ENCODE measurements at places on chromosomes 6 and 20.
A peak's percentile ranks its signal among the peaks of the same experiment; 100 is the strongest.

DNA sequence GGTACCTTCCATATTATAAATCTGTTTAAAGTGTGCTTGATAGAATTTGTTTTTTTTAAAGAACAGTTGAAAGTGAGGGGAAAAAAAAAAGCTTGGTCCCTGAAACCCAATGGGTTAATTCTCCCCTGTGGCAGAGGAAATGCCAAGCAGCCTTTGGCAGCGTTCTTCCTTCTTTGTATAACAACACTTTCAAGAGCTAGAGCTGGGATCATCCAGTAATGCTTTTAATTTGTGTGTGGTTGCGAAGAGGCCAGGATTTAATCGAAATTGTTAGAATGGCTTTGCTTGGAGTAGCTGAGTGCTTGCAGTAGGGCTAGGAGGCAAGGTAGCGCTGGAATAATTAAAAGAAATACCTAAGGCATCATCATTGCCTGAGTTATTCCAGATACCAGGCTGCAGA, 692.0 kb downstream of the DHX35 start:
- DNase-seq: no peak

GRCh38 chr6:148493424-148493823, 150.8 kb downstream of the SASH1 start:
- DNase-seq: no peak

- DNase-seq: no peak
Observed at GRCh38 chr6:39835821-39836295, 43.7 kb downstream of the DAAM2 start.

DNA sequence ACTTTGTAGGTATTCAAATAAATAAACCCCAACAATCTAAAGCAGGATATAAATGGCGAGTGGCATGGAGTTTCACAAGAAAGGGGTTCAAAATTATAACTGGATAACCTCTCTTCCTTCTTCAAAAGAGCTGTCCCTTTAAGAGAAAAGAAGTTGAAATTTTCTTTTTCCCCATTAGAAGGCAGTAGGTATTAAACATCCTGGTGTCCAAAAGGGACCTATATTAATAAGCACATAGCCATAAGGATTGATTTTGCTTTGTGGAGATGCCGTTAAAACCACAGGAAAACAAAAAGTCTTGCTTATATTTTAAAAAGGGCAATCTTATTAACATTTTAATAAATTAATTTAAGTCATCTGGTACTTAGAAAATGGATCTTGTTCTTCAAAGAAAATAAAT, 76.5 kb downstream of the LYRM4 start:
- DNase-seq: no peak

- DNase-seq: no peak
Observed at GRCh38 chr6:87541744-87542143, 48.0 kb downstream of the RARS2 start.

GRCh38 chr6:43828711-43829110, 58.7 kb downstream of the VEGFA start:
- DNase-seq: peak; percentile 40

DNA sequence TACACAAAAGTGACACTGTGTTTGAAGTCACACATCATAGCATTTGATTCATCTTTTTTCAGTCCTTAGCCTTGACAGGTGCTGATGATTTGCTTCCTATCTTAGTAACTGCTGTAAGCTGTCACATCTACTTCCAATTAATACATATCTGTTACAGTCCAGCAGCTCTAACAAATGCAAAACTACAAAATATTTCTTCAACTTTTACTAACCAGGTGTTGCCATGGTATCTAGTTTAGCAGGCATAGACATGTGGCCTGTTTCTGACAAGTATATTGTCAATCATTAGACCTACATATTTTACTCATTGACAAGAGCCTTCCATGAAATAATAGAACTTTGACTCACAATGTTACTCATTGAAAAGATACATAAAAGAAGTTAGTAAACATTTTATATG, 1159.7 kb downstream of the GRIK2 start:
- DNase-seq: no peak

DNA sequence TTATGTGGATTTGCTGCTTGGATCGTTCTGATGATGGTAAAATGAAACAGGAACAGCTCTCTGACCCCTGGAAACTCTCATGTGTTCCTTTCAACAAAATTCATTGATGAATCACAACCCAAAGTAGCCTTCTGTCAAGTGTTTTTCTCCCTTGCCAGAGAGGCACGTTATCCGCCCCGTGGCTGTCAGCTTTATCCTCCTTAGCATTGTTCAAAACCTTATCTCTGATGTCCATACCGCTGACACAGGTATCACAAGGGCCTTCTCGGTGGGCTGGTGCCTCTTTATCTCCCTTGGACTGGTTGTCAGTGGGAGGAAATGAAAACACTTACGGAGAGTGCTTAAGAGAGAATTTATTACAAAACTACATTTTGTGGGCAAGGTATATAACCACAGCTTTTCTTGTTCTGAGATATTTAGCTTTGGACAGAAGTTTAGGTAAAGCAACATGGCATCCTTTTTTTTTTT, 84.9 kb downstream of the TIAM2 start:
- DNase-seq: peak; percentile 95

DNA sequence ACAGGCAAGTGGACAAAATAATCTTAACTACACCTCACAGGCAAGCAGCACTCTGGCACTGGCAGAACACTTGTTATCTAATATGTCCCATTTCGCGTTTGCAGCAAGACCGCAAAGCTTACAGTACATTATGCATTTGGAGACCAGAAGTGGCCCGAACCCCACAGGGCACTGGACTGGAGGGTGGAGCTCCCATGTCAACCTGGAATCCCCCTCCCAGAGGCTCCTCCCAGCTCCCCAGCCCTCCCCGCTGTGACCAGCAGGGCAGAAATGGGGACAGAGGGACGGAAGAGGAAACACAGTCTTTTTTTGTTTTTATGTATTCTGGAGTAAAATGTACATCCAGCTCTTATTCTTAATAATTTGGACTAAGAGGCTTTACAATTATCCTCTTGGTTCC, 263.7 kb downstream of the SMOC2 start:
- no peak for DNase-seq

DNA sequence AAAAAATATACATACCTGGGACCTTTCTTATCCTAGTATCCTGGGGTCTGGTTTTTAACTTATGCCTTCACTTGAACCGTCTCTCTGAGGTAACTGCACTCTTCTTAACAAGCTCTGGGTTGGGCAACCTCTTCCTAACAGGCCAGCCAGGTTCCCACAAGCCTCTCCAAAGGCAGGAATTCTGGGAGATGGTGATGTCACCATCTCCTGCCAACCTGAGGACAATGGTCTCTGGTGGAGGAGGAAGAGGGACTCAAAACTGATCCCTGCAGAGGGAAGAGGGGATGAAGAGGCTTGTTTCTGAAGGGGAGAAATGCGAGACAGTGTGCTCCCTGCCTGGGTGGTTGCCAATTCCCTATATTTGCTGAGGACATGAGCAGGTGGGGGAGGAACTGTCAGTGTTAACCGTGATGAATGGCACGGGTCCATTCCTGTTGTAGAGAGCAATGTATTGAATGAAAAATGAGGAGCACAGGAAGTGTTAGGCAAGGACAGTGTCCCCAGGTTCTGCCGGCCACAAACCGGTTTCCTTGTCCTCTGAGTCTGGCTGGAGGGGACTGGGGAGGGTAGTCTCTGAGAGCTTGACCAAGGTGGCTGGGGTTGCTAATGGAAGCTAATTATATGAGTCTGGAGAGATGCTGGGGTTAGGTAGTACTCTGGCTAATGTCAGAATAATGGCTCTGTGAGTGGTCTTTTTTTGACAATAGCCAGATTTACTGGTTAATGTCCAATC, 95.5 kb downstream of the KCNB1 start:
- DNase-seq: no peak

GRCh38 chr6:71114544-71114943, 157.7 kb upstream of the B3GAT2 start:
- no peak for DNase-seq

DNA sequence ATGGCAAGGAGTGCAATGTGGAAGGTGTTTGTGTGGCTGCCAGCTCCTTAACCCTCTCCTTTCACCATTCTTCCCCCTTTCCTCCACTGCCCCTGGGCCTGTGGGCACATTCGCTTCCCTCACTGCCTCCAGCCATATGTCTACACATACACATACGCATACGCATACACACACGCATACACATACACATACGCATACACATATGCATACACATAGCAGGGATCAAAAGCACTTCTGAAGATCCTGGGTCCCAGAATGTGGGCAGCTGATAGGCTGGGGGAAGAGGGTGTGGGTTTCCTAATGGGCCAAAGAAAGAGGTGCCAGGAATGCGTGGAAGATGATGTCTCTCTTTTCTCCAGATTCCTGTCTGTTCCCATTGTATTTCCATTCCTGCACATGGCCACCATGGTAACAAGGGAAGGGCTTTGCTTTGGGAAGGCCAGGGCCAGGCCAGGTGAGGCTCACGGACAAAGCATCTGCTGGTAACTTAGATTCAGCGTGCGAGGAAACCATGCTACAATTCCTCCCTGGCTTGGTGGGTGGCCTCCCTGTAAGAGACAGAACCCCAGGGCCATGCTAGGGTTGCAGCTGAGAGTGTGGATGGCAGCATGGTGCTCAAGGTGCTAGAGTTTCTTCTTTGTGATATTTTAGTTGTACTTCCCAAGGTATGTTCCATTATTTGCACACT, 44.8 kb upstream of the GTSF1L start:
- no peak for DNase-seq

- DNase-seq: no peak
Observed at GRCh38 chr20:10634683-10635411, 39.0 kb downstream of the JAG1 start.

- peak; percentile 86 for DNase-seq
Observed at GRCh38 chr6:3571250-3571681, 114.4 kb upstream of the SLC22A23 start.

GRCh38 chr6:8492536-8493133, 57.3 kb upstream of the SLC35B3 start:
- no peak for DNase-seq

GRCh38 chr6:118896339-118897136, 2.6 kb downstream of the ASF1A start:
- DNase-seq: peak; percentile 79

DNA sequence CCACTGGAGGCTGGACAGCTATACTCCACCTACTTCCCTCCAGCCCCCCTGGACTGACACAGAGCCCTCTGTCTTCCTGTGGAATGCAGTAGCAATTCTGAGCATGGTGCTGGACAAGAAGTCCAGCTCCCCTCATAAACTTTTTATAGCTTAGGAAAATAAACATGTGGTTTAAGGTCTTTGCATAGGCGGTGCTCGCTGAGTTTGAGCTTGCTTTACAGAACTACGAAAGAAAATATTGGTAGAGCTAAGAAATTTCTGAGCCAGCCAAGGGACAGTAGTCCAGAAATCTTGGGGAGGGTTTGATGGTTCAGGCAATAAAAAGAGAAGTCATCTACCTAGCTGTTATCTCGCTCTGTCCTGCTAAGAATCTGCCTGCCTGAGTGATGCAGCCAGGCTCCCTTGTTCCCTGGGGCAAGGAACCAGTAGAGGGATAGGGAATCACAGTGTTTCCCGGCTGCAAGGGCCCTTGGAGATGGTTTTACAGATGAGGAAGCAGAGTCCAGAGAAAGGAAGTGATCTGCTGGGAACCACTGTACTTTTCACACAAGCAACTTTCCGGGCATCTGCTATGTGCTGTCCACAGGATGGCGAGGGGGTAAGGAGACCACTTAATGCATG, 343.4 kb downstream of the CDC5L start:
- no peak for DNase-seq

DNA sequence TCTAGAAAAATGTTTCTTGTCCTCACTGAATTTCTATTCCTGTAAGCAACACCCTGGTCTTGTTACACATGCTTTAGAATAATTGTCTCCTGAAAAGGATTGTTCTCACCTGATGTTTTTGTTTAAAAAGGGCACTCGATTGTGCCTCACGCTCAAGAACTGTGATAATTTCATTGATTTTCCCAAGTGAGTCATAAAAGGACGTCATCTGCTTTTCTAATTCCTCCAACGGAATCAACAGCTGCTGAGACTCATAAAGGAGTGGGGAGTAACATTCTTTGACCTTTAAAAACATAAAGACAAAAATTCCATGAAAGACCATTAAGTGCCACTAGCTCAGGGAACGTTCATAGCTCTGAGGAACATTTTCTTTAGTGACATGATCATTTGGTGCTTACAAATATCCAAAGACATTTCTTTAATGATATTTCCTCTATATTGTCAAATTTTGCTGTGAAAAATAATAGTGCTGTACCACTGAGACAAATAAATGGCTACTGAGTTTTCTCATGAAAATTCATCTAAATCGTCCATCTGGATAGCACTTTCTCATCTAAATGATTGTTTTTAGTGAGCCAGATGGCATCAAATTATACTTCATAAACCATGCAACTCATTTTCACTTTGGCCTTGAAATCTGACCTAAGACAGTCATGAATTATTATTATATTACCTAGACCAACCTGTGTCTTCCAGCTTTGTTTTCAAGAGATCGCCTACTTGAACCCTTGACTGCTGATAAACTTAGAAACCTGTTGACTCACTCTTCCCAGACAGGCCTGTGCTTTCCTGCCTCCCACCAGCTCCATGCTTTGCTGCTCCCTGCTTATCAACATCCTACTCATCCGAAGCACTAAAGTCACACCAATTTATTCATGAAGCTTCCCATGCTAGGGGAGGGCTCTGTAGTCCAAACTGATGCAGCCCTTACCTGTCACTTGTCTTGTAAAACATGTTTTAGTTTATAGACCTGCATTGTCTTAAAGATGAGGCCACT, 178.2 kb downstream of the SYNE1 start:
- no peak for DNase-seq

- no peak for DNase-seq
Observed at GRCh38 chr6:88388589-88388988, 222.4 kb upstream of the CNR1 start.

DNA sequence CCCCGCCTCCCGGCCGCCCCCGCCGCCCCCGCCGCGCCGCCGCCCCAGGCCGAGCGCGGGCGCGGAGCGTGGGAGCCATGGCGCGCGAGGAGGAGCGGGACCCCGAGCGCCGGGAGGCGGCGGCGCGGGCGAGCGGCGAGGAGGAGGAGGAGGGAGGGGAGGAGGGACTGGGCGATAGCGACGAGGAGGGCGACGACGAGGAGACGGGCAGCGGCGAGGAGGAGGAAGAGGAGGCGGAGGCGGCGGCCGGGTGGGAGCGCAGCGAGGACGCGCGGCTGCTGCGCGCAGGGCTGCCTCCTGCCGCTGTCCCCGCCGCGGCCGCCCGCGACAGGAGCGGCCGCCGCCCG, at the start of gene SLC24A3:
Gene SLC24A3, plus strand, starts transcription at position 174 of the 347 bp plus-strand sequence.
- DNase-seq: peak; percentile 18

- no peak for DNase-seq
Observed at GRCh38 chr6:109269057-109269456, 113.2 kb downstream of the CD164 start.
